ENCODE measurements at places on chromosomes 1 and 21. TPM values are rescaled to one million over a fixed set of nuclear protein-coding genes. Genes with fewer than 3 reads are reported as not detected.

The TEDDM1 gene
- not detected for total RNA-seq

The PCAT6 gene
- total RNA-seq: not detected

The S100A1 gene
- total RNA-seq: 2.0 TPM

The INKA2 gene
- total RNA-seq: 3.0 TPM

The CELA2A gene
- total RNA-seq: not detected

The HCRTR1 gene
- not detected for total RNA-seq

The PODN gene
- not detected for total RNA-seq

The SH2D5 gene
- 17.5 TPM for total RNA-seq

The PLA2G2C gene
- total RNA-seq: not detected

DNA sequence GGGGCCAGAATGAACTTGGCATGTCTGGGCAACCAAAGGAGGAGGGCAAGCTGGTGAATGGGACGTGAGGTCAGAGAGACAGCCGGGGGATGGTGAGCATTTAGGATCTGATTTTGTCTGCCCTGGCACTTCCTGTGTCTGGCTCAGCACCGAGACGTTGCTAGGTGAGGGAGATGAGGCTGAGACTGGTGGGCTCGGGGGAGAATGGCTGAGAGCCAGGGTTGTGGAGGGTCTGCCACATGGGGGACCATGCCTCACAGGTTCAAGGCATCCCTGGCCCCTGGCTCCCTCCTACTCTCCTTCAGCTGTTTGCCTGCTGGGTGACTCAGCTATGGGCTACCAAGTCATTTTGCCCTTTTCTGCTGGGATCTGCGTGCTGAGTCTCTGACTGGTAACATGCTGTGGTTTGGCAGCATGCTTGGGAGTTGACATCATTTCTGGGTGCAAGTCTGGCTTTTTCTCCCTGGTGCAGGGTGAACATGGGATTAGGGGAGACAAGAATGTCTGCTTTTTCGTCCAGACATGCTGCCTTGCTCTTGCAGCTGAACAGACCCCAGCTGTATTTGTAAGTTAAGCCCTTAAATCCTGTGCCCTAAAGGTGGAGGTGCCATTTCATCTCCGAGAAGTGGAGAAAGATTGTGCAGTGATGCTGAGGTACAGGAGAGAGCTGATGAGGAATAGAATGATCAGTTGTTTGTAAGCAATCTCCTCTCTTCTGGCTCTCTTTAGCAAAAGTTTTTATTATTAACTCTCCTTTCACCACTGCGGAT lies 17.6 kb downstream of the GALNT2 start:
- DNase-seq: peak; percentile 98

GRCh38 chr1:214310777-214311690 lies 30.1 kb downstream of the SMYD2 start:
- DNase-seq: no peak

DNA sequence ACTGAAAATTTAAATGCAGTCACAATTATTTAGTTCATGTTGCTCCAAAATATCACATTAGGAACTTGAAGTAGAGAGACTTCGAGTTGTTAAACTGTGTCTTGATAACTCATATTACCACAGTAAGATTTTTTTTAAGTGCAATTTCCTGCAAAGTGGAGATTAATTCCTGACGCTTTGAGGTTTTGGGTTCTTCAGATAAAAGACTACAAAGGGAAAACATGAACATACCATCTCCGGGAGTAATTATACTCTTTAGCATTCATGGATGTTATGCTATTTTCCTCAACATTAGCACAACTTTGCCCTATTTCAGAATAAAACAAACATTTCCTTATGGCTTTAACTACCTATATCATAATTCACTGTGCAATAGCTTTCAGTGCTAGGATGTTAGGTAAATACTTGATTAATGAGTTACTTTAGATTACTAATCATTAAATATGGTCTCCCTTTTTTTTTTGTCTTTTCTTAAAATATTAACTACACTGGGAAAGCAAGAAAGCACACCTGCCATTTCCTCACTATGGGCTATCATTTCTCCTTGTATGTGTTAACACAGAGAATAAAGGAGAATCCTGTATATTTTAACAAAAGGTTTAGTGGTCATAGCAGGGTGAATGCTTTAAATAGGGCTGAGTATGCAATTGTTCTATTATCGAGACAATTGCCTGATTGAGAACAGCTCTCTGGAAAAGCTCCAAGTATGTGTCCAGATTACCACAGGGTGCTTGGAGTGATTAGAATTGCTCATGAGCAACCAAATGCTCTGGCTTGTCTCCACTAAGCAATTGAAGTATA lies 252.5 kb upstream of the C1orf105 start:
- DNase-seq: no peak

- DNase-seq: peak; percentile 23
Measured at GRCh38 chr1:7902478-7903085, 38.1 kb downstream of the TNFRSF9 start.

DNA sequence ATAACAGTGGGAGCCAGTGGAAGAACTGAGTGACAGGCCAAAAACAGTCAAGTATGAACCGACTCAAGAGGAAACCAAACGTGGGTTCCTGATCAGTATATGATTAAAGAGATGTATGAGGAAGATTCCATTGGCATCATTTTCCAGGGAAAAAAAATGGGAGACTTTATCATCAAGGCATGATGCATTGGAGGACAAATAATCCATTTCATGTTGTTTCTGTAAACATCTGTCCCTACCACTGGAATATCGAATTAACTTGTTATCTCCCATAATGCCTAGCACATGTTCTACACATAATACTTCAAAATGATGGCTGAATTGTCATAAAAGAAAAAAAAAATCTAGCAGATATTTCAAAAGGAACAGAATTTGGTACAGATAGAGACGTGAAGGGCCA lies 13.3 kb downstream of the FOXJ3 start:
- no peak for DNase-seq

GRCh38 chr1:25126562-25126961 lies 105.7 kb downstream of the SYF2 start:
- DNase-seq: no peak

GRCh38 chr1:170305777-170306512 lies 160.2 kb downstream of the NTMT2 start:
- DNase-seq: no peak

DNA sequence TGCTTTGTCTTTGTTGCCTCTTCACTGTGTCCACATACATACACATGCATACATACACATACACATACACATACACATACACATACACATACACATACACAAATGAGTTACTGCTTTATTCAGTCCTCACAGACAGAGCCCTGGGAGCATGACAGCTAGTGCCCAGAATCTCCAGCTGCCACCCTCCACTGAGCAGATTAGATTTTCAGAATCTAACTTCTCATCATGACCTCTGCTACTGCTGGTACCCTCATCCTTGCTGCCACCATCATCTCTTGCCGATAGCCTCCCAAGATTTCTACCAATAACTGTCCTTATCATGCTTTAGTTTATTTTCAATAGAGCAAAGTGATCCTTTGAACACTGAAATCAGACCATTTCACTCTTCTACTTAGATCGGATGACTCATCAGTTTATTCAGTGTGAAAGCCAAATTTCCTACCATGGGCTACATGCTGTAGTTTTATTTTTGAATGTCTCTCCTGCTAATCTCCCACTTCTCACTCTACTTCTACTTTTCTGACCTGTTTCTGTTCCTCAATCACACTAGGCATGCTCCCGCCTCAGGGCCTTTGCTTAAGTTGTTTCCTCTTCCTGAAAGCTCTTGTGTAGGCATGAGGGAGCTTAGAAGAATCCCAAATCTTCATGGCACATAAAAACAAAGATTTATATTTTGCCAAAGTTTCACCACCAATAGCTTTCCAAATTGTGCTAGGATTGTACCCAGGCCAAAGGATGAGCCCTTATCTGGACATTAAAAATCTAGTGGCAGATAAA lies 43.0 kb downstream of the ATP6V1G3 start:
- no peak for DNase-seq

DNA sequence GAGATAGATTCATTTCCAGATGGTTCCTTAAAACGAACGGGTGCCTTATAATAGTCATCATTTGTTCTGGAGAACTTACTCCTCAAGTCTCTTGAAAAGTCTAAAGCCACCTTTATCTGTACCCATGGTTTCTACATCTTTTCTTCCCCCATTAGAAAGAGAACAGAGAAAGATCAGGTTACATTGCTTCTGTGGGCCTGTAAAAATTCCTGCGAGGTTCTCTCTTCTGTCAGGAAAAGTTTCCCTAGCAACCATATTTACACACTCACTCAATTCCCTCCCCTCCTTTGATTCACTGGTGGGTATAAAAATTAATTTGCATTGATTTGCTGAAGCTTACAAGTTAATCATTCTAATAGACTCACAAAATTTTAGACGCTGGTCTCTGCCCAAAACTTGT lies 6.7 kb downstream of the PHC2 start:
- no peak for DNase-seq

GRCh38 chr1:74673351-74674111 lies at the start of gene ERICH3:
Gene ERICH3 (minus strand): TSS chr1:74673792. CDS start chr1:74673519, 273 bp downstream.
- no peak for DNase-seq

DNA sequence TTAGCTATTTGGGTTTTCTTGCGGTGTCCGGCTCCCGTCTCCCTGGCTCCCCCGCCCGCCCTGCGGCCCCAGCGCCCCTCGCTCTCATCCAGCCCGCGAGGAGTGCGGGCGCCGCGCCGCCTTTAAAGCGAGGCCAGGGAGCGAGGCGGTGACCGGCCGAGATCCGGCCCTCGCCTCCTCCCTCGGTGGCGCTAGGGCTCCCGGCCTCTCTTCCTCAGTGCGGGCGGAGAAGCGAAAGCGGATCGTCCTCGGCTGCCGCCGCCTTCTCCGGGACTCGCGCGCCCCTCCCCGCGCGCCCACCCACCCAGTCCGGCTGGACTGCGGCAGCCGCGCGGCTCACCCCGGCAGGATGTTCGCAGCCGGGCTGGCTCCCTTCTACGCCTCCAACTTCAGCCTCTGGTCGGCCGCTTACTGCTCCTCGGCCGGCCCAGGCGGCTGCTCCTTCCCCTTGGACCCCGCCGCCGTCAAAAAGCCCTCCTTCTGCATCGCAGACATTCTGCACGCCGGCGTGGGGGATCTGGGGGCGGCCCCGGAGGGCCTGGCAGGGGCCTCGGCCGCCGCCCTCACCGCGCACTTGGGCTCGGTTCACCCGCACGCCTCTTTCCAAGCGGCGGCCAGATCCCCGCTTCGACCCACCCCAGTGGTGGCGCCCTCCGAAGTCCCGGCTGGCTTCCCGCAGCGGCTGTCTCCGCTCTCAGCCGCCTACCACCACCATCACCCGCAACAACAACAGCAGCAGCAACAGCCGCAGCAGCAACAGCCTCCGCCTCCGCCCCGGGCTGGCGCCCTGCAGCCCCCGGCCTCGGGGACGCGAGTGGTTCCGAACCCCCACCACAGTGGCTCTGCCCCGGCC lies 492 bp downstream of the HLX start:
- DNase-seq: no peak

GRCh38 chr1:32094746-32095521 lies 12.9 kb upstream of the KPNA6 start:
- DNase-seq: no peak

- no peak for DNase-seq
Measured at GRCh38 chr1:116857092-116857491, 52.6 kb upstream of the PTGFRN start.

- DNase-seq: no peak
Measured at GRCh38 chr1:214321705-214322453, 40.9 kb downstream of the SMYD2 start.

DNA sequence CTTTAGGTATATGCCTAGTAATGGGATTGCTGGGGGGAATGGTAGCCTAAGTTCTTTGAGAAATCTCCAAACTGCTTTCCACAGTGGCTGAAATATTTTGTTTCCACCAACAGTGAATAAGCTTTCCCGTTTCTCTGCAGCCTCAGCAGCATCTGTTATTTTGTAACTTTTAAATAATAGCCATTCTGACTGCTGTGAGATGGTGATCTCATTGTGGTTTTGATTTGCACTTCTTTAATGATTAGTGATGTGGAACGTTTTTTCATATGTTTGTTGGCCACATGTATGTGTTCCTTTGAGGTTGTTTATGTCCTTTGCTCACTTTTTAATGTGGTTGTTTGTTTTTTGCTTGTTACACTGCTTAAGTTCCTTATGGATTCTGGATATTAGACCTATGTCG lies 237.4 kb downstream of the CENPF start:
- peak; percentile 9 for DNase-seq

DNA sequence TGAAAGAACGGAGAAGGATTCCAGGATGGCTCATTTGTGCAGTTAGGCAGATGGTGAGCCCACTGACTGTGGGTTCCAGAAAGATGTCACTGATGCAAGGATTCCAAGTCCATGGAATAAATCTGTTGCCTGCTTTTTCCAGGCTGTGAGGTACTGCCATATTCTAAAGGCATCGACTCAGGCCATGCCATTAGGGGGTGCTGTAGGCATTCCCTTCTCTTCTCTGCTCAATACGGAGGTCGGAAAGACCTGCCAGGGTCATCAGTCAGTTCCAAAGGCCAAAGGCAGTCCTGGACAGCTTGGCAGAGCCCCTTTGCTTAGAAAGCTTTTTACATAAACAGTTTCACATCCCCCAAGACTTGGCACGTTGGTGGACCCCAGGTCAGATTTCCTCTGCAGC lies 31.7 kb upstream of the TMEM125 start:
- no peak for DNase-seq

- no peak for DNase-seq
Measured at GRCh38 chr1:31143455-31143854, 77.9 kb upstream of the PUM1 start.

DNA sequence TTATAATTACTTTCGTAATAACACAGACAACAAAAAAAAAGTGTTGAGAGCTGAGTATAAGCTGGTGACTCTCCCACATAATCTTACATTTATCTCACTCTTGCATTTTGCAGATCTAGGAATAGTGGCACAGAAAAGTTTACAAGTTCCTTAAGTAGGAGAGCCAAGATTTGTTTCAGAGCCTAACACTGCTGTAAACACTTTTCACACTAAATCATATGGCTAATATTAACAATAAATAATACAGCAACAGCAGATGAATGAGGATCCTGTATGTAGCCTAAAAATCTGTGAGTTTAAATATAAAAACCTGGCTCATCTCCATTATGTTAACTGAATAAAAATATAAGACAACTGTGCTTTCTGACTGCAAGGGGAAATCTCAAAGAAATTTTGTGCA lies 846.5 kb upstream of the ADAMTS5 start:
- DNase-seq: no peak

DNA sequence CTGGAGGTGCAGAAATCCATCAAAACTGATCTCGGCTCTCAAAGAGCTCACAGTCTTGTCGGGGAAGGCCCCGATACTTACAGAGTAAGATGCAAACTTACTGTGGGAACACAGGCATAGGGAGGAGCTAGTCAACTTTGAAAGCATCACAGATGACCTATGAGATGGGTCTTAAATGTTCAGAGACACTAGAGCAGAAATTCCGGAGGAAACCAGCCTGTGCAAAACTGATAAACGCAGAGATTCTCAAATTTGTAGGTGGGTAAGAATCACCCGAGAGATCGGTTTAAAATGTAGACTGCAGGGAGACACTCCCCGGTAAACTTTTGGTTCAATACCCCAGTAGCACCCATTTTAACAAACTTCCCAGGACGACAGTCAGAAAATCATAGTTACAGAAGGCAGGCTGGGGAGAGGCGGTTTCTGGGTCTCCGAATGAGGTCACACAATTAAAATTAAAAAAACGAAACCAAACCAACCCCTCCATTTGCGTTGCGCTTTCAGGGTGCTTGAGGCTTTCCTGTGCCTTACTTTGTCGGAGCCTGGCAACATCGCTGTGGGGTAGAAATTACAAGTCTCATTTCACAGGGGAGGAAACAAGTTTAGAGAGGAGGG lies 755 bp upstream of the THRAP3 start:
- no peak for DNase-seq
